ENCODE measurements at places on chromosomes 1 and 21.
A peak's percentile ranks its signal among the peaks of the same experiment; 100 is the strongest.

DNA sequence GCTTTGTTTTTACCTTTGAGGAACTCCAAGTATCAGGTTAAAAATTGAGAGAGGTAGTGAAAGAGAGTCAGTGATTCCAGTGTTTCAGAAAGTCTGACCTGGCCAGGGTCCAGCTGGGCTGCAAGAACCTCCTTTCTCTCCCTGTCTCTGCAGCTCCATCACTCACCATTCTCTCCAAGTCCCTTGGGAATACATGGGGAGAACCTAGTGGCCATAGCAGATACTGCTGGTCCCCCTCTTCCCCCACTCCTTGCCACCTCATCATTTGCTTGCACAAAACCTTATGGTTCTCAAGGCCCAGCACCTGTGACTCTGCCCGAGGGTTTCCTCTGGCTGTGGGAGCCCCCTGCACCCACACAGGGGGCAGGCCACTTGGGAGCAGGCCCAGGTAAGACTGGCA is 279.5 kb downstream of the KIF26B start:
- DNase-seq: no peak

GRCh38 chr21:32372755-32373154 is 20.1 kb downstream of the URB1 start:
- DNase-seq: no peak

DNA sequence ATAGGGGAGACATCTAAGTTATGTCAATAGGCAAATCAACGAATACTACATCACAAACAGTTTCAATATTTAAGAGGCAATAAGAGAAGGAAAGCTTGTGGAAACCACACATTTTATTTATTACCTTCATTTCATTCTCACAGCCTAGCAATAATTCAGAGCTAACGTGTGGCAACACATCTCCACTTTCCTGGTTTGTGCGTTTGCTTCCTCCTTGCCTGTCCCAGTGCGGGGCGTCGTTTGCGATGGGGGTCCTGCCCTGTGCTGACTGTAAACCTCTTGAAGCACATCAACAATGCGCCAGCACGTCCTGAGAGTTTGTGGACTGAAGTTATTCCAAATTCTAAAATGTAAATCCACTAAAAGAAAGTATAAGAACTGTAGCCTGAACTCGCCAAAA is 14.4 kb upstream of the VPS26C start:
- no peak for DNase-seq

GRCh38 chr1:228478326-228478725 is 8.9 kb upstream of the RNF187 start:
- no peak for DNase-seq

DNA sequence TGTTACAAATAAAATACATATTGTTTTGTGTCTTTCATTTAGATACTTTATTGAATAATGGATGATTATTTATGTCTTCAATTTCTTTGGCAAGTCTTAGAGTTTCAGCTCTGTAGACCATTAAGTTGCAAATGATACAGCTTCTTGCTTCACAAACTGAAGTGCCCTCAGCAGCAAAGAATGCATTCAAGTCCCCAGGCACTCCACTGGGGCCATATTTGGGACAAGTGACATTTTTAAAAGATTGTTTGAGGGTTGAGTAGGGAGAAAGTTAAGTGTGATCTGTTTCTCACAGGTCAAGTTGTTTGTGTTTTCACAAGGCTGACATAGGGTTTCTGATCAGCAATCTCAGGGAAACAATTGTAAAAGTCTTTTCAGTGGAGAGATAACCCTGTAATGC is 400.7 kb downstream of the PLA2G4A start:
- DNase-seq: no peak

GRCh38 chr1:165253818-165254254 is 102.7 kb downstream of the LMX1A start:
- DNase-seq: no peak

GRCh38 chr1:5990913-5991312 is 1.3 kb downstream of the NPHP4 start:
- DNase-seq: no peak

GRCh38 chr1:230493264-230493663 is 67.1 kb upstream of the PGBD5 start:
- DNase-seq: no peak

- no peak for DNase-seq
Measured at GRCh38 chr1:117616356-117616755, 10.5 kb downstream of the TENT5C start.

DNA sequence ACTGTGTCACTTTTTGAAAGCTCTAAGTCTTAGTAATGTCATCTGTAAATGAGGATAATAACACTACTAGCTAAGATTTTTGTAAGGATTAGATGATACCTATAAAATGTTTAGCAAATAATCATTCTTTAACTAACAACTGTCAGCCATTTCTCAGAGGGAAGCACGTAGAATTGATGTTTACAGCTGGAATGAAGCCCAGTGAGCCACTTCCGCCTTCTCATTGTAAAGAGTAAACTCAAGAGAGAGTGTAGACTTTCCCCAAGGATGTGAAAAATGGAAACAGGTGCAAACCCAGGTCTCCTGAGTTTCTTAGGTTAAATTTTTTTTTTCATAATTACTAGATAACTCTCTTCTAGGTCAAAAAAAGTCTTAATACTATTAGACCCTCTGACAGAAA is 4.9 kb downstream of the GREM2 start:
- DNase-seq: no peak

GRCh38 chr1:20185834-20186782 is at the start of the genes PLA2G2C and UBXN10:
TSS of gene PLA2G2C (minus strand) at chr1:20186518. CDS start at chr1:20177363, 9,155 bp downstream.
TSS of gene UBXN10 (plus strand) at chr1:20186096. CDS start at chr1:20190562, 4,466 bp downstream.
- DNase-seq: peak; percentile 33

GRCh38 chr21:34740198-34740597 is 71.4 kb downstream of the CLIC6 start:
- no peak for DNase-seq

DNA sequence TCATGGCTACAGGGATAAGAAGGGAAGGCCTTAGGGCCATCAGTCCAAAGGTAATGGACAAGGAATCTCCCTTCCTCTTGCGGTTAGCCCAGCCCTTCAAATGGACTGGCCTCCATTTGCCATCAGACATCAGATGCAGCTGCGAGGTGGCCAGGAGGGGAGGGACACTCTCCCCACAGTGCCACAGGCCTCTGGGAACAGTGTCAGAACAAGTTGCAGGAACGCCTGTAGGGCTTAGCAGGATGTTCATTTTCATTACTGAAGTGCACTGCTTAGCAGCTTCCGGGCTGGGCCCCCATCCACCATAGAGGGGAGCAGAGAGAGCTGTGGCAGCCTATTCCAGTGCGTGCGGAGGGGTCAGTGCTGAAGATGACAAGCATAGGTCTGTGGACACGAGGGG is 127.5 kb downstream of the GALNT2 start:
- DNase-seq: no peak

All from CD4-positive, alpha-beta T cell (primary cell).